NCI-H82 (cell line): ENCODE measurements at places on chromosomes 7 and 10.

DNA sequence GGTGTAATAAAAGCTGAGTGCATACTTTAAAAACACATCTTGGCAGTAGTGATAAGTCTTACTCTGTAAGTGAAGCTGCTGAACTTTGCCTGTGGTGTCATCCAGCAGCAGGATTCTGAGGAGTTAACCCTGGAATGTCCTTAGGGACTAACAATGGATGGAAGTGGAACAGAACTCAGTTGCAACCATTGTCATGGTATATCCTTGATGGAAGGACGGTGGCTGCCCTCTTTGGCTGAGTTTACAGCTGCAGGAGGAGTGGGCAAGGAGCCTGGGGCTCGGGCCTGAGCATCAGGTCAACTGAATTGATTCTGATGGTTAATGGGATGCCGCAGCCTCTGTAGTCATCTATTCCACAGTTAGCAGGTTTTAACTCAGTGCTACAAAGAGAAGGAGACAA lies 56.2 kb downstream of the MRC1 start:
- DNase-seq: no peak

DNA sequence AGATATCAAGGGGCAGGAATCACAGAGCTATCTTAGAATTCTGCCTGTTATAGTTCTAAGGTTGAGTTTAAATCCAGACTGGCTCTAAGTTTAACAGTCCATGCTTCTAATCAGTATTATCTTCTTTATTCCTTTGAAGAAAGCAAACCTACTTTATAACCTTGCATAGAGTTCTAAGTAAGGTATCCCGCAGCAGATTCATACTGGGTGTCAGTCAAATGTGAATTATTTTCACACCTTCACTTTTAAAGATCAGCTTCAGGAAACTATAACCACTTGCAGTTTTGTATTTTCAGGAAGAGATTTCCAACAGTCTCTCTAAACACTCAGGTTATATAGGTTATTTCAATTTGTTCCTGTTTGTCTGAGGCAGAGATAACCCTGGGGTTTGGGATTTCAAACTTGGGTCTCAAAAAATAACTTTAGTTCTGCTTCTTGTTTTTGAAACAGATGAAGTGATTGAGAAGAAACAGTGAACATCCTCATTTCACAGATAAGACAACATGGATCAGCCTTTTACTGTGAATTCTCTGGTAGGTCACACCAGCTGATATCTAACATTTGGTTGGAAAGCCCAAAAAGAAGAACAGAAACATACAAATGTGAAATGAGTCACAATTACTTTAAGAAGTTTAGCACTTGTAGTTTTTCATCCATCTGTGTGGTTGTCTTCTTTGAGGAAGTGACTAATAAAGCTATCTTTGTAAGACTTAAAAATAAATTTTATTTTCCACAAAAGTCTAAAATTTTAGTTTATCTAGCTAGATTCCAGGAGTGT lies 21.4 kb downstream of the STAMBPL1 start:
- DNase-seq: no peak

DNA sequence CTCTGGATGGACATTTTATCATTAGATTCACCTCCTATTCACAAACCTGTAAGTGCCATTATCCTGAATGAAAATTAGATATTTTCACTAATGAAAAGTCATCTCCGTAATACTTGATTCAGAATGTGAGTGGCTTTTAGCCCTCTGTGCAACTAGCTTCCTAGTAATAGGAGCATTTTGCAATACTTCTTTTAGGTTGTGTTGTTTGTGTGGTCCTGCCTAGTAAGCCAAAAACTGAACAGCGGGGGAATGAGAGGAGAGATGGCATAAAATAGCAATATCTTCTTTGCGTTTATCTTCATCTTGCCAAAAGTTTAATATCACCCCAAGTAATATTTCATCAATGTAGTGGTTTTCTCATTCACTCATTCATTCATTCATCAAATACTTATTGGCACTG lies 507.5 kb upstream of the CELF2 start:
- DNase-seq: no peak

GRCh38 chr7:7779888-7780287 lies 61.5 kb upstream of the RPA3 start:
- peak; percentile 30 for DNase-seq

DNA sequence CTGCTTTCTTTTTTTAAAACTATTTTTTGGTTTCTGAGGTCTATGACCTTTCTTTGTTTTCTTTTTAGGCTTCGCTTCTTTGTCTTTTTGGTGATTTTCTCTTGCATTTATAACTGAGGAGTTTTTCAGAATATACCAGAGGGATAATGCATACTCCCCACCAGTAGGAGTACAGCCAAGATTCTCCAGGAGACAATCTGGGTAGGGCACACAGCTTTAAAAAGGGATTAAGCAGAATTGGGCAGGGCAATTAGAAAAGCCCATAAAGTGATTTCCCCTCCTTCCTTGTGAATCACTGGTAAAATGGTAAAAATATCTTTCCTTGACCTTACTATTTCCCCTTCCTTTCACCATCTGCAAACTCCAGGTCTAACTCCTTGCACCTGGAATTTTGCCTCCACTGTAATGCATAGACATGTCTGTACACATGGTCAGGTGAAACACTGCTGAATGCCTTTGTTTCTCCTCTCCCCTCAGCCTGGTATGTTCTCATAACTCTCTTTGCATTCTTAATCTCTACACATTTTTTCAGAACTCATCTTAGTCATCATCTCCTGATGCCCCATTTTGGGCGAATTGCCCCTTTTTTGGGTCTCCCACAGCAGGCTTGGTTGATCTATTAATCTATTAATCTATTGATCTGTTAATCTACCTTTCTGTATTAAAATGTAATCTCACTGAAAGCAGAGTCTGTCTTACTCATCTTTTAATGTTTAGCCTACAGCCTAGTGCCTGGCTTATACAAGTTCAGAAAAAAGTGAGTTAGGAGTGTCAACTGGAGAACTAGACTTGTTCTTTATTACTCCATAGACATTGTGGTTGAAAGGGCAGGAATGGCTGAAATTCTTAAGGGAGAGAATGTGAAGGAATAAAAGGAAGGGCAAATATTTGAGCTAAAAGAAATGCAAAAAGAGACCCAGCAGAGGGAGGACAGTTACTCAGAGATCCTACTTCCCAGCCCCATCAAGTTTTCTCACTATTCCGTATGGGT lies 64.6 kb downstream of the MDFIC start:
- DNase-seq: peak; percentile 55

GRCh38 chr10:101839002-101839401 lies 4.6 kb downstream of the KCNIP2 start:
- DNase-seq: no peak

DNA sequence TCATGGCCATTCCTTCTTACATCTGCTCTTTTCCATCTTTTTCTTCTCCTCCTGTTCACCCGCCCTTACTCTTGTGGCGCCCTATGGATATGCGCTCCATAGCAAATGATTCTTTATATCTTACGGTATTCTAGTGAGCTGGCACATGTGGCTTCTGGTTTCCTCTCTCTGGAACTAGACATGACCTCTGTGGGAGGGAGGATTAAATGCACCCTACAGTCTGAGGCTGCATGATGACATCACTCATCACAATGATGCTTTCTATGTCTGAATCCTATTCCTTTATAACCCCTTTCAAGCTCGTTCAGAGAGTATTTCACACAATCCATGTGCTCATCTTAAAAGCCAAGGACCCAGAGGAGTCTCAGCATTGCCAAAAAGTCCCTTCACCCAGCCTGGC lies 153.3 kb downstream of the EGFR start:
- no peak for DNase-seq

GRCh38 chr7:77808517-77808916 lies 9.9 kb downstream of the PHTF2 start:
- DNase-seq: no peak

DNA sequence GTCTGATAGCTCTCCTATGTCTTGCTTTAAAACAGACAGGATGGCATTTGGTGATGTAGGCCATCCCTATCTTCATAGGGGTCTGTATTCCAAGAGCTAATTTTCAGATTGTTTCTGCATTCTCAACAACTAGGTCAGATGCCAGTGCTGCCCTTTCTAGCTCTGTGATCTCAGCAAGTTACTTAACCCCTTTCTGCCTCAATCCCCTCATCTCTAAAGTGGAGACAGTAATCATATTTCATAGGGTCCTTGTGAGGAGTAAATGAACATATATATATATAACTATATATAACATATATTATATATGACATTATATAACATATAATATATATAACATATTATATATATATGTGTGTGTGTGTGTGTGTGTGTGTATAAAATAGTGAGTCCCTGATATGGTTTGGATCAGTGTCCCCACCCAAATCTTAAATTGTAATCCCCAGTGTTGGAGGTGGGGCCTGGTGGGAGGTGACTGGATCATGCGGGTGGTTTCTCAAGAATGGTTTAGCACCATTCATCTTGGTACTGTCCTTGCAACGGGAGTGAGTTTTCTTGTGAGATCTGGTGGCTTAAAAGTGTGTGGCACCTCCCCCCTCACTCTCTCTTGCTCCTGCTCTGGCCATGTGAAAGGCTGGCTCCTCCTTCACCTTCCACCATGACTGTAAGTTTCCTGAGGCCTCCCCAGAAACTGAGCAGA lies 45.2 kb downstream of the HIPK2 start:
- DNase-seq: no peak

DNA sequence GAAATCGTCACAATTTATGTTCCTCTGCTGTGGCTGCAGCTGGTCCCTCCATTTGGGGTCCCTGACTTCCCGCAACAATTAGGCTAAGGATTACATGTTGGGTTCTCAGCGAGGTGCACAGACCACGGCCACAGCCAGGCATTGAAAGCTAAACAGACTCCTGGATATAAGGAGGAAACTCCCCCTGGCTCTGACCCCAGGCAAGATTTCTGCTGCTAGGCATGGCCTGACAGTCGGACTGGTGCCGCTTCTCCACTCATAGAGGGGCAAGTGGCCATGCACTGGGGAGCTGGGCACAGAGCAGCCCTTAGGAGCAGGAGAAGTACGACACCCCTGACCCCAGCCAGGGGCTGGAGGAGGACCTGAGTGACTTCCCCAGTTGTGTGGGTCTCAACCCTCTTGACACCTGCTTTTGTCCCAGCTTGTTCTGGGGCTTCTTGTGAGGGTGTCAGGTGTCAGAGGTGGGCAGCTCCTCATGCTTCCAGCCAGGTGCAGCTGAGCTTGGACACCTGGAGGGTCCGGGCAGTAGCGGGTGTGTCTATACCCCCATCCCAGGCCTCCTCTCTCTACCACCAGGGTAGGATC lies 38.3 kb downstream of the TSPAN15 start:
- DNase-seq: no peak

DNA sequence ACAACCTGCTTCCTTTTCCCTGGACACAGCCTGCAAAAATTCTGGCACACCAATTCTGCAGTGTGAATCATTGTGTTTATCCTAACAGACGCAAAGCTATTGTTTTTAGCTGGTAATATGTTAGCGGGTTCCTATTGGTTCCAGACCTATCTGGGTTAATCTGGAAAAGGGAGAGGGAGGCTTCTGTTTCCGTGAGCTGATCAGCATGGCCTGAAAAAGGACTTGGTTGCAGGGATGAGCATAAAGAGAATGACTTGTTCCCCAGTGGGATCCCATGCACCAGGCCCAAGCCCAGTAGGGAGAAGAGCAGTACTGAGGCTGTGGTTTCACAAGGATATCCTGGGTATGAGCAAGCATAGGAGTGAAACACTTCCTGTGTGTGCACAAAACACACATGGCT lies 78.4 kb downstream of the PDE1C start:
- DNase-seq: no peak

GRCh38 chr10:132503581-132504421 lies 33.8 kb upstream of the INPP5A start:
- no peak for DNase-seq

DNA sequence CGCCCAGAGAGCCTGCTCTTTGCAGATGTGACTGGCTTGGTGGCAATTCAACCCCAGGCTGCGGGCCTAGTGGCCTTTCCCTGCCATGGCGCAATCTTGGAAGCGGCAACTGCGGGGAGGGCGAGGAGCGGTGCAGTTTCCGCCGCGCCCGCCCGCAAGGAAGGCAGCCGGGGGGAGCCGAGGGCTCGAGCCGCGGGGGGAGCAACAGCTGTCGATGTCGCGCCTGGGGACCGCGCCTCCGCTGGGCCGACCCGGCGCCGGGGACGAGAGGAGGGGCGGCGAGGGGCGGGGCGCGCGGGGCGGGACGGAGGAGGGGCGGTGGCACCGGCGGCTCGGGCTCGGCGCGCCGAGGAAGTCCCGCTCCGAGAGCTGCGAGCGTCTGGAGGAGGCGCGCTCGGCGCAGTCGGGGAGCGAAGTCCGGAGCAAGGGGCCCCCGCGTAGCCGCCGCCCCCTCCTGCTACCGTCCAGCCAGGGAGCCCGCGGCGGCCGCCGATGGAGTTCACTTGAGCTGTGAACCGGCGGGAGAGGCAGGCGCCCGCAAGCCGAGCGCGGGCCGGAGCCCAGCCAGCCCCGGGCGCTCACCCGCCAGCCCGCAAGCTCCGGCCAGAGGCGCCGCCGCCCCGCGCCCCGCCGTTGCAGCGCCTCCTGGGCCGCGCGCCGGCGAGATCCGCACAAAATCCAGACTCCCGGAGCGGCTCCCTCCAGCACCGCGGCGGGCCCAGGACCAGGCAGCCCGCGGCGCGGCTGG lies 438.1 kb upstream of the GALNT17 start:
- DNase-seq: peak; percentile 87

DNA sequence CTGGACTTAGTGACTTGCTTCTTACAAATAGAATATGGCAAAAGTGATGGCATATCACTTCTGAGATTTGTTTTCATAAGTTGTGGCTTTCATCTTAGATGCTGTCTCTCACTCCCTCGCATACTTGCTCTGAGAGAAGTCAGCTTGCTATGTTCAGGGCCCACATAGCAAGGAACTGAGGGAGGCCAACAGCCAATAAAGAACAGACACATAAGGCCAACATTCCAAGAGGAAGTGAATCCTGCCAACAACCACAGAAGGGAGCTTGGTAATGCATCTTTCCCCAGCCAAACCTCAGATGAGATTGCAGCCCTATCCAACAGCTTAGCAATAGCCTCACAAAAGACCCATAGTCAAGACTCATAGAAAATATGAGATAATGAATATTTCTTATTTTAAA lies 39.2 kb upstream of the DMTF1 start:
- no peak for DNase-seq

GRCh38 chr7:43577485-43577951 lies 5.4 kb upstream of the STK17A start:
- DNase-seq: peak; percentile 8

- peak; percentile 30 for DNase-seq
Observed at GRCh38 chr7:35749556-35749955, 51.3 kb upstream of the SEPTIN7 start.

- DNase-seq: no peak
Observed at GRCh38 chr10:49220031-49220430, 31.8 kb upstream of the TMEM273 start.

- DNase-seq: no peak
Observed at GRCh38 chr10:79387466-79387973, 40.3 kb downstream of the PPIF start.

- DNase-seq: no peak
Observed at GRCh38 chr7:149741629-149742028, 31.8 kb downstream of the ZNF467 start.

DNA sequence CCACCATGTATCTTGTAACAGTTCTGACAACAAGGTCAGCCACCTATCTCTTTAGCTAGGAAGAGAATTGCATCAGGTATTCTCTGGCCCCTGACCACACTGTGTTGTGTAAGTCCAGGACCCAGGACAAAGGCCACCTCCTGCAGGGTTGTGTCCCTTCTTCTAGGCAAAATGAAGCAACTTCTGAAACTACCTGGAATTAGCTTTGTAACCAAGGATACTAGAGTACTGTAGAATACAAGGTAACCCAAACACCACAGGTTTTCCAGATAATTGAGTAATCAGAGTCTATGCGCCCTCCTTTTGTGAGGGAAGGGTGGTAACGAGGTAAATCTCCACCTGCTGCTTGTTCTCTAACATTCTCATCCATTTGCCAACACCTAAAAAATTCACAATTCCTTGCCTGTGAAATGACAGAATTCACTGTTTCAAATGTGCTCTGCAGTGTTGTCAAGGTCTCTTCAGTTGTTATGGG lies 51.7 kb downstream of the SGMS1 start:
- no peak for DNase-seq
